Islet precursor cell (in vitro differentiated cells): ENCODE measurements at places on chromosomes 5 and 9.

- DNase-seq, result no peak
Observed at GRCh38 chr5:34576891-34577666, 79.0 kb upstream of the RAI14 start.

DNA sequence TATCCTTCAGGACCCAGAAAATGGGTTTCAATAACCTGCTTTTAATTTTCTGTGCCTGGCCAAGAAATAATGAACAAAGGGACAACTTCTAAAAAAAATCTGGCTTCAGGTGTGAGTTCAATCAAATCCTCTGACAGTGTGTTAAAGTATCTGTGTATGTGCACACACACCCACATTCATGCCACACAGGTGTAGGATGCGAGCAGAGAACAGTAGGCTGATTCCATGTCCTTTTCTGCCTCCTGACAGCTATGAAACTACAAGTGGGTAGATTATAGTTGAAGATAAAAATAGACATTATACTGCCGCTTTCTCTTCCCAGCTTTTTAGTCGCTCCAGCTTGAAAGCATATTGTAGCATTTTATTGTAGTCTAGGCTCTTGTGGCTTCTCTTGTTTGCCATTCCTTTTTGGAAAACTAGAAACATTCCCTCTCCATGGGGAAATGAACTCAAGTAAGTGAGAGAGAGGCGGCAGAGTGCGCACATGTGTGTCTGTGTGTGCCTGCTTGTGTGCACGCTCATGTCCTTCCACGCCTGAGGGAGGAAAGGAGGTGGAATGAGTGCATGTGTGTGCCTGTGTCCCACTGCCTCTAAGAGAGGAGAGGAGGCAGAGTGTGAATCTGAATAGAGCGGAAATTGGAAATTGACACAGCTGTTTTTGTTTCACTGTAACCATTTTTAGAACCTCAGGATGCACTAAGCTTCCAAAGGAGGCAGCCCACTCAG lies 273.0 kb downstream of the ELAVL2 start:
- no peak for DNase-seq

- peak; percentile 96 for DNase-seq
Observed at GRCh38 chr5:73370640-73371583, 77.7 kb downstream of the FOXD1 start.

DNA sequence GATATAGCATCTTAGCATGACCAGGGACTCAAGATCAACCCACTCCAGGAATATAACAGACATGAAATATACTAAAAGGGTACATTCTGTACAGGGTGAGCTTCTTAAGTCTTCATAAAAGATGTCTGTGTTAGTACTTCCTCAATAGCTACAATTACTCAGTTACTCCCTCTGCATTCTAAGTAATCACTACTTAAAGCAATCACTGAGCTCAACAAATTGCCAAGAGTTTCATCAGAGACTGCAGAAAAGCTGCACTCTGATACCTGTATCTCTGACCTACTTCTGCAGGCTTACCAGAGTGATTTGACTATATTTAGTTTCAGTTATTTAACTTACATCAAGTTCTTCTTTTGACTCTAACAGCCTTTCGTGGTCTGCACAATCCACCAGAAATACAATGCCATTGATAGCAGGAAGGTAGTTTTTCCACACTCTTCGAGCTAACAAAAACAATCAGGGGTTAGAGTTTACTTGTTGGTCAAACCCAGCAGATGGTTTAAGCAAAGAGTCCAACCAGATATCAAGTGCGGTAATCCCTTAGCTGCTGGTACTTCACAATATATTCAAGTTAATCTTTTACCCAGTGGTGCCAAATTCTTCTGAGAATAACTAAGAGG lies 23.3 kb downstream of the SAR1B start:
- no peak for DNase-seq

DNA sequence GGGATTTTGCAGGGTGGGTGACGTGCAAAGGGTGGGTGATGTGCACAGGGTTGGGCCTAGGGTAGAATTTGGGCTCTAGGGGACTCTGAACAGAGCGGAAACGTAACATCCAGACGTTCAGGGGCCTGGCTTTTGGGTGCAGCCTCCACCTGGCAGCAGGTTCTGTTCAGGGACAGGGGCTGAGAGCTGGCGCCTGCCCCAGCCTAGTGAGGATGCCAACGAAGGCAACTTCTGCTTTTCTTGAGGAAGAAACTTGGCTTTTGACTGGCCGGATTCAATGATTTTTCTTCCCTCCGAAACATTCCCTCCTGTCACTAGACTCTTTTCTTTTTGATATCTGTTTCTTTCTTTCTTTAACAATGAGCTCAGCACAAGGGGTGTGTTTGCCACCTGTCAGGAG lies 38.6 kb upstream of the SLC6A19 start:
- no peak for DNase-seq

DNA sequence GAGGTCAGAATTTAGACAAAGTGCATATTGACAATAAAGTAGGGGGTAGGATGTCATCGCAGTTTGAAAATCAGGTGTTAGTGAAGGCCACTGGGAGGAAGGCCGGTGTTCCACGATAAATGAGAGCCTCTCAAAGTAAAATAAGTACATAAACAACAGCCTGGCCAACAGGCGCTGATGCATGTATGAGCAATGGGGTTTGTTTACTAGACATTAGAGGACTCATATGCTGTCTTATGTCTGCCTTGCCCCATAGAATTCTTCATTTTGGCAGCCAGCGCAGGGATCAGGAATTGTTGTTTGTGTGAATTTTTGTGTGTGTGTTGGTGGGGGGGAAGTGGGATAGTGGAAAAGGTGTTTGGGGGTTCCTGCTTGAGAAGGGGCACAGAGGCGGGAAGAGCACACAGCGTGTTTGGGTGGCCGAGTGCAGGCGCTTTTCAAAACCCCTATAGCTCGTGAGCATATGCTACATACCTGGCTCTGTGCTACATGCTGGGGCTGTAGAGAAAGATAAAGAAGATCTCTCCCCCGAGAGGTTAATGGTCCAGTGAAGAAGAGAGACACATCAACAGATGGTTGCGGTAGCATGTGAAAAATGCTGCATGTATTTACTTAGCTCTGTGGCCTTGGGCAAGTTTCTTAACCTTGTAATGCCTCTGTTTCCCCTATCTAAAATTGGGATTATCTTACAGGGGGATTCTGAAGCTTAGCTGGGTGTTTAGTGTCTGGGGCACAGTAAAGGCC lies 11.5 kb downstream of the SNX30 start:
- DNase-seq, result no peak

DNA sequence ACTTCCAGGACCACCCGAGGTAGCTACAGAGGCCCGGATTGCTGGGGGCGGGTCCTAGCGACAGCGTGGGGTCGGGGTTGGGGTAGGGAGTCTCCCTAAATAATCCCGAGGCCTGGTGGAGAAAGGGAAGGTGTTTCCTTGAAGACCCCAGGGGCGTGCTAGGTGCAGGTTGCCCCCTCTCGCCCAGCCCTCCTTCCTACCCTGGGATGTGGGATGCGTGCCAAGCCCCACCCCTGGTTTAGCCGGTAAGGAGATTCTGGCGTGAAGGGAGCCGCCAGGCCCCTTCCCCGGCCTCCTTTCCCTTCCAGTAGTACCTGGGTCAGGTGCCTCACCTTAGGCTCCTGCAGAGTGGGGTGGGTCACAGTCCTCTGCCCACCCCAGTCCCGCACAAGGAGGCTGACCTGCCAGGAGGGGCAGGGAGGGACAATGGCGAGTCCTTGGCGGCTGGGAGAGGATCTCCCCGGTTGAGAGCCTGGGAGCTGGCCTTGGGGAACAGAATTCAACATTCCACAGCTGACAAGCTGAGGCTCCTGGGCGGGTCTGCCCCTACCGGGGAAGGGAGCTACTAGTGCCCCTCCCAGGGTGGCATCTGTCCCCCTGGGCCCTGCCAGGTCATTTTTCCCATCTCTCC lies 674 bp downstream of the TSPAN17 start:
- peak; percentile 68 for DNase-seq

GRCh38 chr5:19301271-19301670 lies 686.7 kb downstream of the CDH18 start:
- DNase-seq, result no peak
